ENCODE measurements at places on chromosomes 13 and 19.
A peak's percentile ranks its signal among the peaks of the same experiment; 100 is the strongest.

DNA sequence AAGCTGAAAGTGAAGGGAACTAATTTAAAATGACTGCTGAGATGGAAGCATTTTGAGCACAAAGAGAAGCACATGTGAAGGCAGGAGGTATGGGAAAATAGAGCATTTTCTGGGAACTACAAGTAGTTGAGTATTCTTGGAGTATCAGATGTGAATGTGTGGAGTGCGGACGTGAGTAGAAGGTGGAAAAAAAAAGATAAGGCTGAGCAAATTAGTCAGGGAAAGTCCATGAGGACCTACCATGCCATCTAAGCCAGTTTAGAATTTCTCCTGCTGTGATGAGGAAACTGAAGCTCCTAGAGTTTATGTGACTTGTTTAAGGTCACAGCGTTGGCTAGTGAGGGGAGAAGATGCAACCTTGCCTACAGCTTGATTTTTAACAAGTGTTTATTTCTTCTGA lies 578.1 kb upstream of the MIR17HG start:
- no peak for DNase-seq
- no peaks in the 10 kb centered on the region for H3K4me1 ChIP-seq
- no peak overlapping the region for H3K27ac ChIP-seq
- H3K27me3 ChIP-seq, result no peaks in the 10 kb centered on the region

DNA sequence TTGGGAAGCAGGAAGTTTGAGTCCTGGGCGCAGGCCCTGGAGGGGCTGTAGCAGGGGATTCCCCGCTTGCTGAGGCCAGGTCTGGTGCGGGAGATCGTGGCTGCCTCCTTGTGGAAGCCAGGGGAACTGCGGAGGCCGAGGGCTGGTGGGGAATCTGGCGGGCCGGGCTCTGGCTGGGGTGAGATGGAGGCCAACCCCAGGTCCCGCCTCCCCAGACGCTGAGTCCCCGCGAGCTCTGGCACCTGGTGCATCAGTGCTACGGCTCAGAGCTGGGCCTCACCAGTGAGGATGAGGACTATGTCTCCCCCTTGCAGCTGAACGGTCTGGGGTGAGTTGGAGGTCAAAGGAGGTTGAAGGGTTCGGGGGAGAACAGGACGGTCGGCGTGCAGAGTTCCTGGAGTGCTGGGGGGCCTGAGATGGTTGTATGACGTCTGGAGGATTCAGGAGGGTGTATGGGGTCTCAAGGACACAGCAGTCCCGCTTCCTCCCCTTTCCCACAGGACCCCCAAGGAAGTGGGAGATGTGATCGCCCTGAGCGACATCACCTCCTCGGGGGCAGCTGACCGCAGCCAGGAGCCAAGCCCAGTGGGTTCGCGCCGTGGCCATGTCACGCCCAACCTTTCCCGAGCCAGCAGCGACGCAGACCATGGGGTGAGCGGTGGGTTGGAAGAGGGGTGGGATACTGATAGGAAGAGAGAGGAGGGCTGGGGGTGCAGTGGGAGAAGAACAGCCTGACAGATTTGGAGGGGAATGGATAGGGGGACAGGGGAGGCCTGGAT lies 13.1 kb downstream of the GRAMD1A start:
- no peak overlapping the region for H3K4me3 ChIP-seq
- H3K36me3 ChIP-seq, result peaks cover 6% of the 10 kb centered on the region
- peaks cover 7% of the 10 kb centered on the region for H3K4me1 ChIP-seq
- H3K27me3 ChIP-seq, result no peaks in the 10 kb centered on the region
- peak; percentile 81 for DNase-seq

GRCh38 chr13:109213714-109214113 lies 572.7 kb downstream of the IRS2 start:
- no peaks in the 10 kb centered on the region for H3K36me3 ChIP-seq
- H3K27ac ChIP-seq, result no peak overlapping the region
- H3K4me1 ChIP-seq, result no peaks in the 10 kb centered on the region
- no peak for DNase-seq

- peak; percentile 29 for DNase-seq
- no peak overlapping the region for H3K27ac ChIP-seq
- H3K4me3 ChIP-seq, result no peak overlapping the region
Measured at GRCh38 chr19:1081301-1082164, 13.6 kb downstream of the POLR2E start.

DNA sequence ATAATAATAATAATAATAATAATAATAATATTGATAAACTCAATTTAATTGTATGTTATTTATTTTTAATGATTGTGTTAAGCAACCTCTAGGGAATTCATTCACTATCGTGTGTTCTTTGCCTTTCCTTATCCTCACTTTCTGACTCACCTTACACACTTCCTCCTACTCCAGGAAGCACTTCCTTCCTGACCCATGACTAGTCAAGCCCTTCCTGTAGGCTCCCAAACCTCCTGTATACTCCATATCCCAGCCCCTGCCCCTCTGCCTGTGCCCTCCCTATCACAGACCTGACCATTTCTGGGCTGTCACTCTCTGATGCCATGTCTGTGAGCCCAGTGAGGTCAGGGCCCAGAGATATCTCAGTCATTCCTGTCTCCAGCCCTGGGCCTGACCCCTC lies 7.6 kb downstream of the LGALS4 start:
- no peaks in the 10 kb centered on the region for H3K27me3 ChIP-seq
- DNase-seq, result no peak
- no peaks in the 10 kb centered on the region for H3K4me1 ChIP-seq
- no peaks in the 10 kb centered on the region for H3K36me3 ChIP-seq
- no peak overlapping the region for H3K4me3 ChIP-seq

DNA sequence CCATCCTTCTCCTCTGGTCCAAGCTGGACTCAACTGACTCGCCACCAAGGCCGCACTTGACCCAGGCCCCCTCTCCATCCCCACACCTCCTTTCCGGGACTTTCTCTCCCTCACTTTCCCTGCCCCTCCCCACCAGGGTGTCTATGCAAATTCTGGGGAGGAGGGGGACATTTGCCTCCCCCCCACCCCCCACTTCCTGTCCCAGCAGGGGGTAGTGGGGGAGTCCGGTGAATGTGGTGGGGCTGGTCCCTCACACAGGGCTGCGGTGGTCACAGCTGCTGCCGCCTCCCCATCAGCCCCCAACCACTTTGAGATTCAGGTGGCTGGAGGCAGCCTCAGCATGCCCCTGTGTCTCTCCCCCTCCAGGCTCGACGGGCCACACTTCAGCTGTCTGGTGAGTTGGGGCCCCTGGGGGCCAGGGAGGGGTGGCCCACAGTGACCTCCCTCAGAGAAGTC lies 870 bp downstream of the SPIB start:
- no peaks in the 10 kb centered on the region for H3K27me3 ChIP-seq
- no peak overlapping the region for H3K27ac ChIP-seq
- no peak for DNase-seq
- no peak overlapping the region for H3K4me3 ChIP-seq

GRCh38 chr13:43631106-43631505 lies 155.7 kb downstream of the ENOX1 start:
- no peaks in the 10 kb centered on the region for H3K36me3 ChIP-seq
- no peak overlapping the region for H3K27ac ChIP-seq
- no peak overlapping the region for H3K4me3 ChIP-seq
- no peaks in the 10 kb centered on the region for H3K4me1 ChIP-seq
- no peak for DNase-seq
- no peaks in the 10 kb centered on the region for H3K27me3 ChIP-seq

DNA sequence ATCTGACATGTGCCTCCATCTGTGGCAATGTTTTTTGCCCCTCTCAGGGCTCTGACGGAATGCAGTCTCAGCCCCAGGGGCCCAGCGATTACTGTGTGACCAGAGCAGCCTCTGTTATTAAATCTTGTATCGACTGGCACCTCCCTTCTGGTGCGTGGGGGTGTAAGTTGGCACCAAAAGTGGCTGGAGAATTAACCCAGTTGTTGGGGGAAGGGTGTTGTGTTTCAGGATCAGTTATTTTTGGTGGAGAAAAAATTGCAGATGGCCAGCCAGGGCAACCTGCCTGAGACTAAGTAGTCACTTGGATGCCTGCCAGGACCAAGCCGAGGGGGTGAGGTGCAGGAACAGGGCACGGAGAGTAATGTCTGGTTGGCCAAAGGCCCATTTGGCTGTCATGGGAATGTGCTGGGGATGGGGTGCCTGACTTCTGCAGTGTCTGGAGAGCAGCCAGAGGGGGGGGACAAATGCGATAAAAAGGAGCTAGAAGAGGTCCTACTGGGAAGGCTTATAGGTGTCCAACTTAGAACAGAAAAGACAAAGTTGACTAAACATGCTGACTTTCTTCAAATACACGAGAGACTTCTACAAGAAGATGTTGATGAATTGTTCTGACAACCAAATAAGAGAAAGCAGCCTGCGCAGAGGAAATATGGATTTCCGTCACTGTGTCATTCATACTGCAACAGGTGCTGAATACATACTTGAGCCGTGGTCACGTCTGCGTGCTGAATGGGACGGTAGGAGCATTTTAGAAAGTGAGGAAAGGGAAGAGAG lies 69.8 kb downstream of the SIAH3 start:
- H3K27me3 ChIP-seq, result no peaks in the 10 kb centered on the region
- no peaks in the 10 kb centered on the region for H3K36me3 ChIP-seq
- H3K27ac ChIP-seq, result no peak overlapping the region
- H3K4me1 ChIP-seq, result no peaks in the 10 kb centered on the region

- H3K4me3 ChIP-seq, result no peak overlapping the region
- H3K4me1 ChIP-seq, result no peaks in the 10 kb centered on the region
- no peak overlapping the region for H3K27ac ChIP-seq
Measured at GRCh38 chr13:113562085-113562749, 22.3 kb upstream of the TFDP1 start.

GRCh38 chr19:57771417-57771816 lies 1.9 kb downstream of the ZNF586 start:
- H3K27ac ChIP-seq, result no peak overlapping the region
- DNase-seq, result no peak
- H3K4me3 ChIP-seq, result no peak overlapping the region

- no peaks in the 10 kb centered on the region for H3K4me1 ChIP-seq
- H3K36me3 ChIP-seq, result no peaks in the 10 kb centered on the region
- no peaks in the 10 kb centered on the region for H3K27me3 ChIP-seq
- no peak for DNase-seq
- no peak overlapping the region for H3K27ac ChIP-seq
- no peak overlapping the region for H3K4me3 ChIP-seq
Measured at GRCh38 chr13:106145997-106146864, 389.2 kb downstream of the EFNB2 start.

- no peak for DNase-seq
- H3K36me3 ChIP-seq, result no peaks in the 10 kb centered on the region
- H3K27me3 ChIP-seq, result no peaks in the 10 kb centered on the region
- H3K4me3 ChIP-seq, result no peak overlapping the region
- no peaks in the 10 kb centered on the region for H3K4me1 ChIP-seq
- H3K27ac ChIP-seq, result no peak overlapping the region
Measured at GRCh38 chr13:103031332-103031873, 34.8 kb downstream of the SLC10A2 start.

DNA sequence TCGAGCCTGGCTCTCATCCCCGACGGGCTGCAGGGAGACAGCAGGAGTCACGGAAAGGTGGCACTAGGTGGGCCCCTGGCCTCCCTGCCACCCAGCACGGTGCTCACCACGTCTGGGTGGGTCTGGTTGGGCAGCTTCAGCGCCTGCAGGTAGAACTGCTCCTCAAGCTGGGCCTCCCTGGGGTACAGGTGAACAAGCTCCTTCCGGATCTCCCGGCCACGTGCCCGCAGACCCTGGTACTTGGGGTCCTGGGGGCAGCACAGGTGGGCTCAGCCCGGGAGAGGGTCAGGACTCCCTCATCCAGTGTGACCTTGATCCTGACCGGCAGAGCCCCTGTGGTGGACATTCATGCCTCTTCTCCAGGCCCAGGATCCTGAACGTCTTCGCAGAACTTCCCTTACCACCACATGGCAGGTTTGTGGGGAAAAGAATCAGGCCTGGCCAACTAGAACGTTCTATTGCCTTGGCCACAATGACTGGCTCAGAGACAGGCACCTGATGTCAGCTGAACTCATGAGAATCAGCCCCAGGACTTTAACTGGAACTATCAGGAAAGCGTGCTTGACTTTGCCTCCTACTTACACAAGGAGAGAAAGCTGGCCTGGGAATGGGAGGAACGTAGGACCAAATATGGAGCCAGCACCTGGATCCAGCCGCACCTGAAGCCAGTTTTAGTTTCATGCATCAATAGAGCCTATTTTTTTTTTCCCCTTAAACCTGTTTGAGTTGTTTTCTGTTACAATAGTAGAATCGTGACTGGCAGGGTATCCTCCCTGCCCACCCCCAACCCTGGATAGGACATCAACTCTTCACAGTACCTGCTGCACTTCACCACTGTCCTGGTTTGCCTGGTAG lies 8.9 kb downstream of the SARS2 start:
- H3K27me3 ChIP-seq, result no peaks in the 10 kb centered on the region
- no peak overlapping the region for H3K4me3 ChIP-seq
- DNase-seq, result peak; percentile 9
- H3K36me3 ChIP-seq, result peaks cover 9% of the 10 kb centered on the region
- no peaks in the 10 kb centered on the region for H3K4me1 ChIP-seq
- no peak overlapping the region for H3K27ac ChIP-seq

DNA sequence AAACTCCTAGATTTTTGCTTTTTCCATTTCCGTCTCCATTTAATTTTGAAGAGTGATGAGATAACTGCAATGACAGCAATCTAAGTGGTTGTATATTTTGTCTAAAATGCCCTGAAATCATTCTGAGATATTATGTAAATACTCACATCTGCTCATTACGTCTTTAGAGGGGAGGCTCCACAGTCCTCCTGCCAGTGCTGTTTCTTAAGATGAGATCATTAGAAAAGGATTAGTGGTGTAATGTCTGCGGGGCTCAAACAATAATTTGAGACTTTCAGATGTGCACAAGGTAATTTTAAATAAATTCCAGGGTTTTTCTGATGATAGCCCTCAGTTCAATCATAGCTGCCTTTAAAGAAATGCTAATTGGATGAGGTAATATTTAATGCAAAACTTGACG lies 437.9 kb downstream of the FOXO1 start:
- H3K27me3 ChIP-seq, result no peaks in the 10 kb centered on the region
- DNase-seq, result no peak
- H3K4me3 ChIP-seq, result no peak overlapping the region

- peaks cover 27% of the 10 kb centered on the region for H3K36me3 ChIP-seq
- H3K27me3 ChIP-seq, result no peaks in the 10 kb centered on the region
- no peak overlapping the region for H3K27ac ChIP-seq
- no peak overlapping the region for H3K4me3 ChIP-seq
- no peak for DNase-seq
- H3K4me1 ChIP-seq, result peaks cover 23% of the 10 kb centered on the region
Measured at GRCh38 chr13:45996631-45997030, 55.9 kb downstream of the ZC3H13 start.

GRCh38 chr19:29834991-29835846 lies 23.4 kb downstream of the CCNE1 start:
- no peak overlapping the region for H3K4me3 ChIP-seq
- peak; percentile 5 for DNase-seq
- no peaks in the 10 kb centered on the region for H3K4me1 ChIP-seq
- H3K27ac ChIP-seq, result no peak overlapping the region
- no peaks in the 10 kb centered on the region for H3K27me3 ChIP-seq

DNA sequence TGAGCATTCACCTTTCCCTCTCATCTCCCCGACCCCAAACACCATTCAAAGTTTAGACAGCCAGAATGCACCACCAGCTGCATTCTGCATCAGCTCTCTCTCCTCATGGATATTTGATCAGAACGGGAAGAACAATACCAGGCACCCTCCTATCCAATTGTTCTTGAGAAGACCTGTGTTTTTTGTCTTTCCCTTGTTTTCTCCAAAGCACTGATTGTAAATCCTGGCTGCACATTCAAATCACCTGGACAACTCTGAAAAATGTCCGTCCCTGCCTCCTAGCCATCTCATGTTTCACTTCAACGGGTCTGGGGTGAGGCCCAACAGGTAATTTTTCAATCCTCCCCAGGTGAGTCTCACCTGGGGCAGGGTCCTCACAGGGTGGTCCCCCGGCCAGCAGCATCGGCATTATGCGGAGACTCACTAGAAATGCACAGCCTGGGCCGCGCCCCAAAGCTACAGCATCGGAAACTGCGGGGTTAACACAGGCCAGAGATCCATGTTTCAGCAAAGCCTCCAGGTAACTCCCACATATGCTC lies 5.5 kb downstream of the IRS2 start:
- H3K4me3 ChIP-seq, result peak overlapping the region; percentile 54
- no peaks in the 10 kb centered on the region for H3K27me3 ChIP-seq
- DNase-seq, result no peak
- no peaks in the 10 kb centered on the region for H3K4me1 ChIP-seq

Measured in right lobe of liver (tissue), 6 donors.